NCI-H2227 treated with DMSO at 0.1 percent for 48 hours (cell line): ENCODE measurements at places on chromosomes 5 and 9.
A peak's percentile ranks its signal among the peaks of the same experiment; 100 is the strongest.

- no peak for DNase-seq
Measured at GRCh38 chr9:12794101-12794799, 19.4 kb downstream of the LURAP1L start.

GRCh38 chr5:84303315-84303714, 81.4 kb downstream of the EDIL3 start:
- DNase-seq, result no peak

DNA sequence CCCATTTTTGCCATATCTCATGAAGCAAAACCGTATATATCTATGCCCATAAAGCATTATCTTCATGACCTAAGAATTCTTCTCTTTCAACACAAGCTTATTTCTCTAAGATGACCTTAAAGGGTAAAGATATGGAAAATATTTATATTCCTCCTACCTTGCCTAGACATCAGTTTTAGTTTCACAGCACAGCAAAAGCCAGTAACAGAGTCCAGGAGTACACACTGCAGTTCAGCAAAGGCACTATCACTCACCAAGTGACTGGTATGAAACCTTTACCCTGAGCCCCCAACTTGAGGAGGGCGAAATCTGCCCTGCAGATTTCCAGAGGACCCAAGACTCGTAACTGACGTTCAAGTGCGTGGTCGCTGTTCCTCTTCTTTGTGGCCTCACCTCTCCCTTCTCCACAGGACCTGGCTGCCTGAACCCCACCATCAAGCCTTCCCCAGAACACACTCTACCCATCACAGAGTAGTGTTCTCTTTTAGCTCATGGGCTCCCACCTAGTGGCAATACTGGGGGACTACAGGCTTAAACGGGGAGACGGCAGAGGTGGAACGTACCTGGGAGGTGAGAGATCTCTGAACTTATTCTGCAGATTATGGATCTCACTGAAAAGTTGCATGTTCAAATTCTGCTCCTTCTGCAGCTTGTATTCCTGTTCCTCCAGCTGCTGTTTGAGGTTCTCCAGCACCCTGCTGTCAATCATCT, 141.0 kb downstream of the CDK5RAP2 start:
- peak; percentile 1 for DNase-seq

DNA sequence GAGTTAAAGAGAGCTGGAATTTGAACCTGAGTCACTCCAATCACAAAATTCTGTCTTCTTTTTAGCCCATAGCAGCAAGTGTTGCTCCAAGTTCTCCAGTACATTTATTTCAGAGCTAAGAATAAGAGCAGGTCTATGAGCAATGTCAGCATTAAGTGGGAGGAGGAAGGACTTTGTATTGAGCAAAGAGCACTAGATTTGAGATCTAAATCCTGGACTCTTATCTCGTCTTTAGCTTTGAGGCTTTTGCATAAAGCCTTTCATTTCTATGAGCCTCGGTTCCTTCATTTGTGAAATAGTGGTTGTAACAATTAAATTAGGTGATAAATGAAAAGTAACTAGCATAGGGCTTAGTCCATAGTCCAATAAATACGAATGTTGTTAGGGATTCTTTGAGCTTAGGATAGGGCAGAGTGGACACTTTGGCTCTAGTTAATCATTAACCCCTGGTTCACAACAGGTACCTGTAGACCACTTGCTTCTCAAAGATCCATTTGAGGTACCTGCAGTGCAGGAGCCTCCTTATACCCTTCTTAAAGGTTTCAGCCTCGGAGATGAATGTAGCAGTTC, 464.1 kb upstream of the KLF4 start:
- no peak for DNase-seq

GRCh38 chr9:87850391-87850790, 32.3 kb upstream of the SPATA31E1 start:
- no peak for DNase-seq

DNA sequence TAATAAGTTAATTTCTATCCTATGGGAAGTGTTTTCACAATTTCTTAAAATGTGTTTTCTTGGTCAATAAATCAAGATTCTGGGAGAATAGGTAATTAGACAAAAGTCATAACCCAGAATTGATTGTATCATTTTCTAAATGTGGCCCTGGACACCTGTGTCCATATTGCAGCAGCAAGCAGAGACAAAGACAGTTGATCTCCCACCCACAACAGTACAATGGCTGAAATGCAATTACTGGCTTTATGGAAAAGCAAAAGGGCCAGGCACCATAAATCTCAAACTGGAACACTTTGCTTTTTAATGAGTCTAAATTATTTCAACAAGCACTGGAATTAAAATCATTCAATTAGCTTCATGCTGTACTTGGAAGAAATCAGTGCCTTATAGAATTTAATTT, 157.2 kb downstream of the ESM1 start:
- DNase-seq, result no peak

GRCh38 chr5:84729326-84729725, 344.6 kb upstream of the EDIL3 start:
- DNase-seq, result no peak

DNA sequence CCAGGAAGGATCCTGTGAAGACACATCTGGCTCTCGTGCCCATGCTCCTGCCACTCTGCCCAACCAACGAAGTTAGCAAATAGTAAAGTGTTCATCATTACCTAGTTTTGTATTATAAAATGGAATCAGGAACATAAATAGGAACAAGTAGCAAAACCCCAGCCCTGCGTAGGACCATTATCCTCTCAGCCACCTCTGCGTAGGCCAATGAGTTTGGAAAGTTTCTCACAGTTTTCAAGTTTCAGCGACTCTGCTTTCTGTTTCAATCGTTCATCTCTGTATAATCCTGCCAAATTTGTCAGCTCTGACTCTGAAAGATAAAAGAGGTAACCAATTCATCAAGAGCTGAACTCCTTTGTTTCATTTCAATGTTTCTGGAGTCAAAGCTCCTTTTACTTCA, 10.1 kb upstream of the SPATA24 start:
- no peak for DNase-seq

- DNase-seq, result no peak
Measured at GRCh38 chr5:139162448-139162847, 35.7 kb downstream of the SIL1 start.

- DNase-seq, result no peak
Measured at GRCh38 chr5:77390795-77391194, 101.3 kb downstream of the WDR41 start.

DNA sequence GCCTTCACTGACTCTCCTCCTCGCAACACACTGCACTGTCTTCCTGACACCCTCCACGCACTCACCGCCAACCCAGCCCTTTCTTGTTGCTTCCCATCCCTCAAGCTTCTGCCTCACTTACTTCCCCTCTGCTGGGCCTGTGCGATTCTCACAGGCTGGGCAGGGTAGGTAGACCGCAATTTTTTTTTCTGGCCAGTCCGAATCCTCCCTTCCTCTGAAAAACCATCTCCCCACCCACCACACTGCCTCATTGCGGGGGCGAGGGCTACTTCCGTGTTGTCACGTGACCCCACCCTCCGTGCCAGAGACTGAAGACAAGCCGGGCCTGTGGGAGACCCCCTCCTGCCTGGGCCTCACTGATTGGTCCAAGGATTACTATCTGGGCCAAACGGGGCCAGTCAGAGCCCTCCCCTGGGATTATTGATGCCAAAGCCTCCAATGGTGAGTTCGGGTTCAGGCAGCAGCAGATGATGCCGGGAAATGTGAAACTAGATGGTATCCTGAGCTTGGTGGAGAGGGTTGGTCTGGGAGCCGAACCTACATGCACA, 73.1 kb downstream of the STK10 start:
- DNase-seq, result no peak

GRCh38 chr5:72840041-72840440, 23.6 kb downstream of the TNPO1 start:
- DNase-seq, result no peak

DNA sequence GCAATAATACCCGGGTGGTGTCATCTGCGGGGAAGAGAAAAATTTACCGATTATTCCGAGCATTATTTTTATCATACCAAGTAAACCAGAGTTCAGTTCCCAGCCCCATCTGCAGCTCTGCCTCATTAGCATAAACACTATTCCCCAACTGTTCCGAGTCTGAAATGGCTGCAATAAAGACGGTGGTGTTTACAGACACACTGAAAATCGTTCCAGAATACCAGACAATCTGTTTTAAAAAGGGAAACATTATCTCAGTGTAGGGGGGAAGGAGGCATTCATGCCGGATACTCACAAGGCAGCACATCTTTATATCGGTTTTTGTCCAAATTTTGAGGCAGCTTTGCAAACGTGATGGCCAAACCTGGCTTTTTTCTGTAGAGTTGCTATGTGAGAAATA, 70.3 kb upstream of the EPB41L4B start:
- DNase-seq, result no peak

DNA sequence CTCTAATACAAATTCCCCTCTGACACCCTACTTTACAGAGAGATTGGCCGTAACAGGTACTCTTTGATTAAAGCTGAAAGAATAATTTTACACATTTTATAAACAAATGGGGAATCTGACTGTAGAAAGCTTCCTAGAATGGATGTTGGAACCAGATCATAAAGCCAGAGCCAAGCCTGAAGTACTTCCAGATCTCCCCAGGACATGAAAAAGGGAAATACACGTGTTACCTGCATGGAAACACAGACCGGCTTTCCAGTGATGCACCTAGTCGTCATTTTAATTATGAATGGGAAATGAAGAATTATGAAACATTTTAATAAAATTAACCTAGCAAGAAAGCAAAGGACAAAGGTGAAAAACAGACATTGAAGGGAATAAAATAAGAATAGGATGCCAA, 66.5 kb downstream of the ERCC6L2 start:
- DNase-seq, result no peak

DNA sequence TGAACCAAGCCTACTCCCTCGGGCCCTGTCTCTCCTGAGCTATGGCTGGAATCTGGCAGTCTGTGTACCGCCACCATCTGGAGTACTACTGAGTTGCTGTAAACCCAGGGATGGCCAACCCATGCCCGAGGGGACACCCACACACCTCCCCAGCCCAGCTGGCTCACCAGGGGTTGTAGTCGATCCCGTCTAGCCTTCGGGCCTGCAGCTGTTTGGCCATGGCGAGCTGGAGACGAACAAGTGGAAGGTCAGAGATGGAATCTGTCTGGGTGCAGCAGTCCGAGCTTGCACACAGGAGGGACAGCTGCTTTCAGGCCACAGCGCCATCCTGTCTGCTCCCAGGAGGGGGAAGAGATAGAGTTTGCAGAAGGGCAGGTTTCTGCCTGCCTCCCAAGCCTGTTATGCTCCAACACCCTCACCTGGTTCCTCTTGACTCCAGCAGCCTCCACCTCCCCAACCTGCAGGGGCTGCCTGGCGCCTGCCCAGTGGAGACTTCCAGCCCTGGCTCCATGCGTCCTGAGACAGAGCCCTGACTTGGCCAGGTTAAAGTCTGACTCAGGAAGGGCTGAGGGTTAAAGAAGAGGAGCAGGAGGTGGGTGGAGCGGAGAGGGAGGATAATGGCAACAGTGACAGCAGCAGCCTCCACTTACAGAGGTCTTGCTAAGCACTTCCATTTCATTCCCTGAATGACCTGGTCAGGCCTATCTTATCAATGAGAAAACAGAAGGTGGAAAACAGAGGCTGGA, 15.8 kb upstream of the SPOUT1 start:
- no peak for DNase-seq

- DNase-seq, result no peak
Measured at GRCh38 chr5:141785711-141786110, 92.5 kb downstream of the PCDH1 start.

DNA sequence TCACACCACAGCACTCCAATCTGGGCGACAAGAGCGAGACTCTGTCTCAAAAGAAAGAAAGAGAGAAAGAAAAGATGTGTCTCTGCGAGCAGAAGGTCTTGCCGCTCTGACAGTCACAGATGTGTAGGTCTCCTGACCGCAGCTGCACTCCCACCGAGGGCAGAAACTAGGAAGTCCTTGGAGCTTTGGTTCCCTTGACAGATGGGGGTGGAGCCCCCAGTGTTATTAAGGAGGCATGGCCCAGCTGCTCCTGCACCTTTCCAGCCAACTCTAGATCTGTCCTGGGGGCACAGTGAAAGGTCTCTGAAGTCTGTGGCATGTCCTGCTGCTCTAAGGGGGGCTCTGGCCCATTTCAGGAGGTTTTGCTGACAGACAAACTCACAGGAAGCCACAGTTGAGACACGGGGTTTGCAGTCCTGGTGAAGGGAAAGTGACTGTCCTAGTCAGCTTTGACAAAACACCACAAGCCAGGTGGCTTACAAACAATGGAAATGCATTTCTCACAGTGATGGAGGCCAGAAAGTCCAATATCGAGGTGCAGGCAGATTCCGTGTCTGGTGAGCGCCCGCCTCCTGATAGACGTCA, 9.0 kb upstream of the DIPK1B start:
- no peak for DNase-seq

GRCh38 chr5:107361945-107362344, 308.8 kb downstream of the EFNA5 start:
- no peak for DNase-seq

- DNase-seq, result no peak
Measured at GRCh38 chr9:126465977-126466376, 139.3 kb downstream of the MVB12B start.

- no peak for DNase-seq
Measured at GRCh38 chr5:21263361-21263760, 1275.4 kb upstream of the CDH18 start.

GRCh38 chr9:14887149-14887548, 23.1 kb downstream of the FREM1 start:
- no peak for DNase-seq

DNA sequence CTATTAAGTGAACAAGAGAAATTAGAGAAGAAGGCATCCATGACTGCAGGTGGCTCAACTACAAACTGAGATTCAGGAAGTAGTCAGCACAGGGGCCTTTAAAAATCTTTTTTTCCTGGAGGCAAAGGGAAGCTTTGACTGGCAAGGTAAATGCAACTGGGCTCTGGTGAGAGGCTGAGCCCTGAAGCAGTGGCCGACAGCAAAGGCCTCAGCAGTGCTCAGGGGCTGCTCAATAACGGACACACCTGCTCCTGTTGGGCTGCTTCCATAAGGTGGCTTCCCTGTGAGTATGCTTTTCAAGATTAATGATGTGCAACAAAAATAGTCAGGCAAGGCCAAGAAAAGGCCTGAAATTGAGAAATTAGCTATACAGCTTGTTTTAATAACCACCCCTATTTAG, 134.2 kb upstream of the RGMB start:
- no peak for DNase-seq

DNA sequence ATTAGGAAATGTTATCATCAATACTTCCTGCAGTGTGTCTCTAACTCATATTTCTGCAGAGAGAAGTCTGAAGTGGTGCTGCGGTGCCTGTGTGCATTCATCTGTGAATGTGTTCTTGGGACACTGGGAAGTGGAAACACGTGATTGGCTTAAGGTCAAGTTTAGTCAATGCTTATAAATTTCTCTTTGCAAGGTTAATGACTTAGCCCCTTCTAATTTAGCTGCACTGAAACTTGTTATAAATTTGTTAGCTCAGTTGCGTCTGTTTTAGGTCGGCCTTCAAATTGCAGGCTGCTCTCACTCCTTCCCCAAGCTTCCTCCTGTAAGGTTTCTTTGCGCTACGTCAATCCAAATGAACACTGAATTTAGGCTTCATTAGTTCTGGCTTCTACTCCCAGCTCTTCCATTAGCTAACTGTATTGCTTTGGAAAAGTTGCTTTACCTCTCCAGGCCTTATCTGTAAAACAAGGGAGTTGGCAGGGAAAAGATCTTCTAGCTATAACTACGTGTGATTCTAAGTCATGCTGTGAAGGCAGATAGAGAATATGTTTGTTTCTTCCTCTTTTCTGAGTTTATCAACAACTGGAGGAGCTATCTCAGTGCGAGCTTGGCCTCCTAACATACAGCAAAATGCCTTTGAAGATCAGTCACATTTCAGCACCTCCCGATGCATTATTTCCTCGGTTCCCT, 341.8 kb downstream of the NFIB start:
- no peak for DNase-seq
